ENCODE measurements at places on chromosomes 11 and 22.
A peak's percentile ranks its signal among the peaks of the same experiment; 100 is the strongest.

DNA sequence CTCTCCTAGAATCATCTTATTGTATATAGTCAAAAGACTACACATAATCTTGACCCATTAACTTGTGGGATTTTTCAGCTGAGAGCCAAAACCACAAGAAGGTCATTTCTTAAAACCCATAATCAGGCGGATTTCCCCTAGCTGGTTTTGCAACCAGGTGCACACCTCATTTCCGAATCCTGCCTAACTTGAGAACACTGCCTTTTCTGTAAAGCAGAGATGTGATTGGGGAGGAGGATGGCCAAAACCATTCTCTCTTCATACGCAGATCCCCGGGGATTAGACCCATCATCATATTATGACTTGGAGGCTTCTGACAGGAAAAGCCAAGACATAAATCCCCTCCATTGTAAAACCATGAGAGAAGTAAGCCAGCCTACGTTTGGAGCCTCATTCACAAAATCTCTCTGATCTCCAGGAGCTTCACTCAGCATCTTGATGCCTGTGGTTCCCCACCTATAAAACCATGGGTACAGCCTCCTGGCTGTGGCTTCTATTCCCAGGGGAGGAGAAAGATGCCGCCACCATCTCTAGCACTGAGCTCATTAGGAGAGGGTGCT lies 191.3 kb downstream of the KIF18A start:
- DNase-seq = no peak

DNA sequence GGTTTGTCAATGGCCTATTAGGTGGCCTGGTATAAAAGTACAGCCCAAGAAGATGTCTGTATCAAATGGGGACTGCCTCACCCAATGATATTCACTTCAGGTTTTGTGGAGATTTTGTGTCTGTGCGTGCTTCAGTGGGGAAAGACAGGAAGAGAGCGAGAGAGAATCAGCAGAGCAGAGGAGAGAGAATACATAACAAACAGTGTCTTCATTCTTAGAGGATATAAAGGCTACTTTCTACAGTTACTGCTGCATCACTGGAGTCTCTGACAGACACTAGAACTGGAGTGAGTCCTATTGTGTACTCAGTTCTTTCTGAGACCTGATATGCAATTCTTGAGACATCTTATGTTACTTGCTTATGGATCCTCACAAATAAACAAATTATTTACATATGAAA lies 115.0 kb downstream of the CASP12 start:
- DNase-seq = no peak

DNA sequence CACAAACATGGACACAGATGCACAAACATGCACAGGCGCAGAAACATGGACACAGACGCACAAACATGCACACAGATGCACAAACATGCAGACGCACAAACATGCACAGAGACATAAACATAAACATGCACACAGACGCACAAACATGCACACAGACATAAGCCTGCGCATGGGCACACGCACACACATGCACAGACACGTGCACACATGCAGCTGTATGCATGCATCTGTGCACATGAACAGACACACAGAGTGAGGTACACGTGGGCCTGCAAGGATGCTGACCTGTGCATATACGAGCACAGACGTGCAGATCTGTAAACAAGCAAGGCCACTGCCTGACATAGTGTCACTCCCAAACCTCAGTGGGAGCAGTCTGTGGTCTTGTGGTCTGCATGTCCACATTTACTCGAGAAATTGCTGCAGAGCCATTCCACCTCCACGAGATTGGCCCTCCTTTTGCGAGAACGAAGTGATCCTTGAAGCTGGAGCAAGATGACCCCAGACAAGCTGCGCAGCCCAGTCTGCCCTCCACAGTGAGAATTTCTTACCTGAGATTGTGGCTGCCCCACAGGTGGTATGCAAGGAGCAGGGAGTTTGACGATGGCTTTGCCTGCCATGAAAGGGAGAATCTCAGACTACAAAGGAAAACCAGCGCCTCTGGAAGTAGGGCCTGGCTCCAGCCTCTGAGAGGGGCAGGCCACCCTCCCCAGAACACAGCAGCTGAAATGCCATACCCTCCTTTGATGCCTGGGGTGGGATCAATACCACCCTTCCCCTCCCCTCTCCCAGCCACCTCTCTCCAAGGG lies 299.9 kb downstream of the BRD1 start:
- no peak for DNase-seq

GRCh38 chr22:41485033-41485432 lies 16.1 kb downstream of the ACO2 start:
- DNase-seq = no peak

DNA sequence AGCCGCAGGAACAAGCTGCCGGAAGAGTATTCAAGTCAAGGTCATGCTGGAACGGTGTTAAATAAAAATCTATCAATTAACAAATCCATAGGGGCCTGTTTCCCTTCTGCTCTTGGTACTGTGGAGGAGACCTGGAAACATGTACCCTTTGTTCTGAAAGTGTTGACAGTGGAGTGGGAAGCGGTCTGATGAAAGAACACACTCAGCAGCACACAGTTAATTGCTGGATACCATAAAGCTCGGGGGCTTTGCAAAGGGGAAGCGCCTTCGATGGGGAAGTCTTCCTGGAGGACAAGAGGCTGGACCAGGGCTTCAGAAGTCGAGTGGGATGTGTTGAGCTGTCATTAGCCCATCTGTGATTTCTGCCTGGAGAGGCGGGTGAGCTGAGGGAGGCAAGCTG lies 112.5 kb upstream of the CLPB start:
- DNase-seq = no peak

DNA sequence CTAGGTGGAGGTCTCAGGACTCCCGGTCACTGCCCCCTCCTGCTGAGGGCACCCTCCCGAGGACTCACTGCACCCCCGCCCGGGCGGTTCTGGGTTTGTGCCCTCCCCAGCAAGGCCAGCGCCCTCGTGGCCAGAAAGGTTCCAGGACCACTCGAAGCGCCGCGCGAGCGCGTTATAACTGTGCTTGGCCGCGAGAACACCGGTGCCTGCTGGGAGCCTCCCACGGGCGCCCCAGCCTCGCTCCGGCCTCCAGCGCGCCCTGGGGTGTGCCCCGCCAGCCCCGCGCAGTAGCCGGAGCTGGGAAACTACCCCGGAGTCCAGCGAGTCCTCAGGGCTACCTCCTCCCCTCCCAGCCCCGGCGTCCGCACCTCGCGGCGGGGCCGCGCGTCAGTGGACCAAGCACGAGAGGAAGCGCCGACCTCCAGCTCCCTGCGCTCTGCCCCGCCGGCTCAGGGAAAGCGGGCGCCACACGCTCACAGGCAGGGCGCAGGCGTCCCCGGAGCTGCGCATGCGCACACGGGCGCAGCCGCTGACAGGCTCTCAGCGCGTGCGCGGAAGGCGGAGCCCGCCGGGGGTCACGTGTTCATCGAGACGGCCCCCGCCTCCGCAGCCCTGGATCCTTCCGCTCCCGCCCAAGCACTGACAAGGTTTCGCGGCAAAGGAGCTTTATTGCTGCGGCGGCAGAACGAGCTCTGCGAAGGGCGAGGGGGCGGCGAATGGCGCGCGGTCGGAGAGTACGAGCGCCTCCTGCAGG lies at the start of gene SCO2:
Gene SCO2 (minus strand): TSS at position 495 of the 754 bp plus-strand sequence. CDS start 1,187 bp downstream, outside the sequence.
- peak; percentile 97 for DNase-seq

GRCh38 chr11:111414267-111414931 lies 35.3 kb upstream of the POU2AF1 start:
- DNase-seq = no peak

DNA sequence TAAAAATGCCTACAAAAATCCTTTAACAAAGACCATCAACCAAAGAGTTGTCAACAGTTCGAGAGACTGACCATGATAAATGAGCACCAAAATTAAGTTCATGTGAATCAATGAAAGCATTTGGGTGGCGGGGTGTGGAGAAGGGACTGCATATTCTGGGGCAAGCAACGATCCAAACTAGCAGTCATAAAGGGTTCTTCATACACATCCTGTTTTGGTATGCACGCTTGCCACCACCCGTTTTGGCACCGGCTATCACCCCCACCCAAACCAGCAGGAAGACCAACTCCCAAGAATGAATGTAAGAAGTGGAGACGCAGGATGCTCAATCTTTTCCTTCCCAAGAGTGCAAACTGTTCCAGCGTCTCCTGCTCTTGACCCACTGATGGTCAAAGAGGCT lies 80.8 kb downstream of the SGSM3 start:
- DNase-seq = no peak

DNA sequence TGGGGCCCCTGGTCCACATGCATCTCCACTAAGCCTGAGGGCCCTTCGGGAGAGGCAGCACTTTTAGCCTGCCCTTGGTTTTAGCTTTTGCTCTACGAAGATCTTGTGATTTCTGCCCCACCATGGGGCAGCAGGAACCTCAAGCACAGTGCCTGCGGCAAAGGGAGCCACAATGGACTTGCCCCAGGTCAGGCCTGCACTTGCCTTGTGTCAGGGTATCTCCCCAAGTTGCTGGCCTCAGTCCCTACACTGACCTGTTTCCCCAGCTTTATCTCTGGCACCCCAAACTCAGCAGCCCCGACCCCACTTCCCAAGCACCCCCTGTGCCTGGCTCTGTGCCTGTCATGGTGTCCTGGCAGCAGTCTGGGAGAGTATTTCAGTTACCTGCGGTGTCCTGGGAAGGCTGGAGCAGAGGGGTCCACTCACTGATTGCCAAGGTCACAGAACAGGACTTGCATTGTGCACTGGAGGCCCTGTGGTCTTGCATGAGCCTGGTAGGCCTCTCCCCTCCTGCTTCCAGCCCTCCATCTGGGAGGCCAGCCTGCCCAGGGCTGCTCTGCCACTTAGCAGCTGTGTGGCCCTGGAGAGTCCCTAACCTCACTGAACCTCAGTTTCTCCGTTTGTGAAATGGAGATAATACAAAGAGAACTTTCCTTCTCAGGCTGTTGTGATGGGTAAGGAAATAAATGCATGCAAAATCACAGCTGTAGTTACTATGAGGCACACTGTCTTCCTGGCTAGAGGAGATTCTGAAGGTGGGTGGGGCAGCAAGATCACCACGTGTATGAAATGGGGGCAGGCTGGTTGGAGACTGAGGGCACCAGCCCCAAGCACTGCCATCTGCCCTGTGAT lies 3.6 kb upstream of the AIFM3 start:
- no peak for DNase-seq

GRCh38 chr11:64130618-64131017 lies 35.3 kb downstream of the MACROD1 start:
- no peak for DNase-seq

DNA sequence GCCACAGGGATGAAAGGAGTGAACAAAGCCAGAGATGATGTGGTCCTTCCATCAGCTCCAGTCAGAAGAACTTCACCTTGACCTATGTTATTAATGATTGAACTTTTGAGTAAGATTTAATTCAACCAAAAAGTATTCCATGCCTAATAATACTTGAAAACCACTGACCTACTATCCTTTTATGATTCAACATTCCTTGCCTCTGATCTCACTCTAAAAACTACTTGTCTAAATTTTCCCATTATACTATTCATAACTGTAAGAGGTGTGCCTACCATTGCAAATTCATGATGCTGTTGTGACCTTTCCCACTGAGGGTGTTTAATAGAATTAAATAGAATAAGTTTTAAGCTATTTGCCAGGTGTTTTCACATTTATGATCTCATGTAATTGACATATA lies 164.7 kb upstream of the GUCY1A2 start:
- no peak for DNase-seq

DNA sequence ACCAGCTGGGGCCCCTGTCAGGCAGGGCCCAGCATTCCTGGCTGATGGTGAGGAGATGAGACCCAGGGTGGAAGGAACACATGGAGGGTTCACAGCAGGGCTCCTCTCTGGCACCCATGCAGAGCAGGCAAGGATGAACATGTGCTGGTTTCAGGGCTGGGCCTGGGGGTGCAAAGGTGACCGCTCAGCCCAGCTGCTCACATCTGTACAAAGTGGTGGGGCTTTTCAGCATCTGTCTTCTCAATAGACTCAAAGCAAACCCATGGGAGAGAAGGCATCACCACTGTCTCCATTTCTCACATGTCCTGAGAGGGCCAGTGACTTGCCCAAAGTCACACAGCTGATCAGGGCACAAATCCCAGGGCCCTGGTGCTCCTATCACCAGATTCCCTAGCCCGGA lies 27.3 kb upstream of the TCF20 start:
- no peak for DNase-seq

DNA sequence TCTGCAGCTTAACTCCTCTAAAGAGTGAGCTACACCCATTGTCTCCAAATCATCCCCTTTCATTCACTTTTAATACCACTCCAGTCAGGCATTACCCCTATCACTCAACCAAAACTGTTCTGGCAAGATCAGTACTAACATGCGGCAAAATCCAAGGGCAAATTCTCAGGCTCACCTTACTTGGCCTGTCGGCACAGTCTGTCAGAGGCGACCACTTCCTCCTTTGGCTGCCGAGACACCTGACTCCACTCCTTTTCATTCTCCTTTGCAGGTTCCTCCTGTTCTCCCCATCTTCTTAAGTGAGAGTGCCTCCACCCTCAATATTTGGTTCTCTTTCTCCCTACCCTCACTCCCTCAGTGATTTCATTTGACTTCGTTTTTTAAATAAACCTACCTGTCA lies 4.2 kb downstream of the C11orf91 start:
- DNase-seq = no peak

DNA sequence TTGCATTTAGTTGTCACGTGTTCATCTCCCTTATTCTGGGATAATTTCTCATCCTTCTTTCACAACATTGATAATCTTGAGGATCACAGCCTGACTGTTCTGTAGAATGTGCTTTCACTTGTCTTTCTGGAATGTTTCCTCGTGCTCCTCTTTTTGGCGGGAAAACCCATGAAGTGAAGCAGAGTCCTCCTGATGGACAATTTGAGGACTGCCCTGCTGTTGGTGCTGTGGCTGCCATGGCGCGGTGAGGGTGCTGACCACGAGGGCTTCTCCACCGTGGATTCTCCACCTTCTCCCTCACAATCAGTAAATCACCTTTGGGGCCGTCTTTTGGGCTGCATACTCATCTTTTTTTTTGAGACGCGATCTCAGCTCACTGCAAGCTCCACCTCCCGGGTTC lies 946.9 kb downstream of the BRD1 start:
- DNase-seq = no peak

Data from neural crest cell (in vitro differentiated cells).